Activated CD8-positive, alpha-beta memory T cell treated with anti-CD3 and anti-CD28 coated beads for 24 hours (primary cell): ENCODE measurements at places on chromosomes 5 and 9.

DNA sequence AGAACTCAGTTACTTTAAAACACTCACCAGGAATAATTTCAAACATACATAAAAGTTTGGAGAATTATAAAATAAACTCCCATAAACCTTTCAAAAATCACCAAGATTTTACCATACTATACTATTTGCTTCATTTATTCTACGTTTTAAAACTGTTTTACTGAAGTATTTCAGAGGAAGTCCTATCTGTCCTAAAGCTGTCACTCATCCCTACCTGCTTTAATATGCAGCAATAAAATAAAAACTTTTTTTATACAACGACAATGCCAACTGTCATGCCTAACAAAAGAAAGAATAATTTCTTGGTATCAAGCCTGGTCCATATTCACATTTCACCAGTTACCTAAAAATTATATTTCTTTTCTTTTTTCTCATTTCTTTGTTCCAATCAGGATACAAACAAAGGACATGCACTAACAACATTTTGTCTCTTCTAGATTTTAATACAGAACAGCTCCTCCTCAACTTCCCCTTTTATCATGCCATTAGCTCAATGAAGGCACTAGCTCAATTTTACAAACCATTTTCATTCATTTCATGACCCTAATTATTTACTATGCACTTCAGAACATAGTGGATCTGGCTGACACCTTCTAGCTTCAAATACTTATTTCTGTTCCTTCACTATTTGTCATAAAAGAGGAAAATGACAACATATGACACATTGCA lies 135.2 kb downstream of the GNAQ start:
- no peak for DNase-seq

DNA sequence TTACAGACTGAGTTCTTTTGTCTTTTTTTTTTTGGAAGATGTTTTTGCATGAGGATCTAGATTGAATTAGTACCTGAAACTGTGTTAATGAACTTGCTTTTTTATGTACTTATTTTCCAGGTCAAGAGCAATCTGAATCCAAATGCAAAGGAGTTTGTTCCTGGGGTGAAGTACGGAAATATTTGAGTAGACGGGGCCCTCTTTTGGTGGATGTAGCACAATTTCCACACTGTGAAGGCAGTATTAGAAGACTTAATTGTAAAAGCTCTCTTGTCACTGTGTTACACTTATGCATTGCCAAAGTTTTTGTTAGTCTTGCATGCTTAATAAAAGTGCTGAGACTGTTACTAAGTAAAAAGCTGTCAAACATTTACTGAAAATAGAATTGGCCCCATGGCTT lies 14.5 kb downstream of the SLC23A1 start:
- DNase-seq: no peak

DNA sequence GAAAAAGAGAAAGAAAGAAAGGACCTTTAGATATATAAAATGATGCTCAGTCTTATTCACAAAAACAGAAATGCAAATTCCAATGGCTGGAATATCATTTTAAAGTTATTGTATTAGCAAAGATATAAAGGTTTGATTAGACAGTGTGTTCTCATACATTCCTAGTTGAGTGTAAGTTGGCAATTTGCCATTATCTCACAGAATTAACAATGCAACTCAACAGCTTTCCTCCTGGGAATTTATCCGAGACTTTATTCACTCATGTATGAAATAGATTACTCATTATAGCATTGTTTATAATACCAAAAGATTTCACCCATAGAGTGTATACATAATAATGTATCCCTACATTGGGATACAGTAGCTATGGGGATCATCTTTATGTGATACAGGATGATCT lies 27.1 kb upstream of the MLLT3 start:
- DNase-seq: no peak

- no peak for DNase-seq
Observed at GRCh38 chr5:63700241-63700640, 262.0 kb downstream of the HTR1A start.
